Adipocyte (in vitro differentiated cells): ENCODE measurements at places on chromosomes 7 and 10.

DNA sequence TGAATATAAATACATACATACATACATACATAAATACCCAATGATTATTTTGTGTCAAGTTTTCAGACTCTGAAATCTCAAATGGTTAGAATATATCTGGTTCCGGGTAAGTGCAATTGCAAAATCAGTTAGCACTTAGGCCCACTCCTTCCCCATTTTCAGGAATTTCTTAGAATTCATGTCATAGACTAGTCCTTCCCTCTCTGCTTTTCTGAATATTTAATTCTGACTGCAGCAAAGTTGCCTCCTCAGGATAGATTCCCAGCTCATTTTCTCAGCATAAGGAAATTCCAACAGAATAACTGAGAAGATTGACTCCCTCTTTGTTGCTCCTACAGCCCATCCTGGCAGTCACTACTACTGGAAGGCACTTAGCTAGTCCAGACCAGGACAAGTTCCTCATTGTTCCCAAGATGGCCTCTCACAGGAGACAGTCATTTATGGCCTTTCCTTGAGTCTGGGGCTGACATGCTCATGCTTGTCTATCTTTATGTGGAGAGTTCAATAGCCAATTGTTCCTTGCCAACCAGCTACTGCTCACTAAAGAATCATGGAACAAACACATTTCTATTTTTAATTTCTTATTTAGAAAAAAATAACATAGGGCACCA lies 142.9 kb upstream of the ITGB1 start:
- no peak for DNase-seq

GRCh38 chr7:4659551-4660286 lies 22.4 kb upstream of the FOXK1 start:
- DNase-seq, result peak; percentile 10

- DNase-seq, result peak; percentile 34
Observed at GRCh38 chr7:28813243-28813962, 144.7 kb downstream of the TRIL start.

DNA sequence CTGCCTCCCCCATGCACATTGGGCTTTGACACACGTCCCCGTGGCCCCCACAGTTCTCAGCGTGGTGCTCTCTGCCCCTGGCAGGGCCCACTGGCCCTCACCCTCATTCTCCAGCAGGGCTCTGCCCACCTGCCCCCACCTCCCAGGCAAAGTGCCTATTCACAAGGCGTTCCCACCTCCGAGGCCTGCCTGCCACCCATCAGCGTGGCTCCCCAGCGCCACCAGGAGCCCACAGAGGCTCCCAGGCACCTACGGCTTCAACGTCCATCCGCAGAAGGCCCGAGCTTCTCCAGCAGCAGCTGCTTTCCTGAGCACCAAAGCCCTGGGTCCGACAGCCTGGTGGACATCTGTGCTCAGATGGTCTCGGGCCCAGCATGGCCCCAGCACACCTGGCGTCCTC lies 211.8 kb upstream of the PPP2R2D start:
- no peak for DNase-seq

GRCh38 chr10:11404901-11405300 lies 206.5 kb downstream of the USP6NL start:
- DNase-seq, result no peak

DNA sequence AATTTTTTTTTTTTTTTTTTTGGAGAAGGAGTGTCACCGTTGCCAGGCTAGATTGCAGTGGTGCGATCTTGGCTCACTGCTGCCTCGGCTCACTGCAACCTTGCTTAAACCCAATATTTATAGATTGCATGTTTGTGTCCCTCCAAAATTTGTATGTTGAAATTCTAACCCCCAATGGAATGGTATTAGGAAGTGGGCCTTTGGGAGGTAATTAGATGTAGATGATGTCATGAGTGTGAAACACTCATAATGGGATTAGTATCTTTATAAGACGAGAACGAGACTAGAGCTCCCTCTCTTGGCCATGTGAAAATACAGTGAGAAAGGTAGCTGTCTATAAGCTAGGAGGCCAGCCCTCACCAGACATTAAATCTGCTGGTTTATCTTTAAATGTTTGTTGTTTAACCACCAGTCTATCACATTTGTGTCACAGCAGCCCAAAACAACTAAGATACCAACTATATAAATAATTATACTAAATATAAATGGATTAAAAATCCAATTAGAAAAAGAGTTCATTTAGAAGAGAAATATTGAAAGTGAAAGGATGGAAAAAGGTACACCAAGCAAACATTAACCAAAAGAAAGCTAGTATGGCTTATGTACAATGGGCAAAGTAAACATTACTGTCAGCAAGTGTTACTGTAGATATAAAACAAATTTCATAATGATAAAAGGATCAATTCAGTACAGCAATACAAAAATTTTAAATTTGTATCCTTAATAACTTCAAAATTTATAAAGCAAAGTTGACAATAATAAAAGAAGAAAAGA lies 9.3 kb downstream of the TCAF1 start:
- no peak for DNase-seq

DNA sequence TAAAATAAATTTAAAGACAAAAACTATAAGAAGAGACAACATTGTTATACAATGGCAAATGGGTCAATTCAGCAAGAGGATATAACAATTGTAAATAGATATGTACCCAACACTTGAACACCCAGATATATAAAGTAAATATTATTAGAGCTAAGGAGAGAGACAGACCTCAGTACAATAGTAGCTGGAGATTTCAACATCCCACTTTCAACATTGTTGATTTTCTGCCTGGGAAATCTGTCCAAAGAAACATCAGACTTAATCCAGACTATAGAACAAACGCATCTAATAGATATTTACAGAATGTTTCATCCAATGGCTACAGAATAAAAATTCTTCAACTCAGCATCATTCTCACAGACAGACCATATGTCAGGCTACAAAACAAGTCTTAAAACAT lies 256.1 kb downstream of the GRM8 start:
- no peak for DNase-seq

GRCh38 chr7:741191-741671 lies 14.2 kb upstream of the PRKAR1B start:
- DNase-seq, result no peak

DNA sequence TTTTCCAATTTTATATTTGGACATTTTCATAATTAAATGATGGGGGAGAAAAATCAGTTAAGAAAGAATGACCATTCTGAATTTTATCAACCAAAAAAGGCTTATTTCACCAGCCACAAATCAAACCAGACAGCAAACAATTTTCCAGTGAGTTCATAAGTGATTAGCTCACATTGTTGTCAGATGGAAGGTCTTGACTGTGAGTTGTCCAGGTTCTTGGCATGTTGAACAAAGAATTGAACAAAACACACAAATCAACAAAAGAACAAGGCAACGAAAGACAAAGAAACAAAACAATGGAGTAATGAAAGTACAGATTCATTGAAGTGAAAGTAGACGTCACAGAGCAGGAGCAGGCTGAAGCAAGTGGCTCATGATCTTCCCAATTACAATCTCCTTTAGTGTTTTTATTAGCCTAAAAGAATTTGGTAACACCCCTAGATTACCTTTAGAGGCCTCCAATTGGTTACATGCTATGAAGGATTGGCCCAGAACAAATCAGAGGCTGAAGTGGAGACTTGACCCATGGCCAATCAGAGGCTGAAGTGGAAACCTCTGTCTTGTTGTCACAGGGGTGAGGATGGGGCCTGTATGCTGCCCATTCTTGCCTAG lies 248.7 kb downstream of the NEBL start:
- no peak for DNase-seq

DNA sequence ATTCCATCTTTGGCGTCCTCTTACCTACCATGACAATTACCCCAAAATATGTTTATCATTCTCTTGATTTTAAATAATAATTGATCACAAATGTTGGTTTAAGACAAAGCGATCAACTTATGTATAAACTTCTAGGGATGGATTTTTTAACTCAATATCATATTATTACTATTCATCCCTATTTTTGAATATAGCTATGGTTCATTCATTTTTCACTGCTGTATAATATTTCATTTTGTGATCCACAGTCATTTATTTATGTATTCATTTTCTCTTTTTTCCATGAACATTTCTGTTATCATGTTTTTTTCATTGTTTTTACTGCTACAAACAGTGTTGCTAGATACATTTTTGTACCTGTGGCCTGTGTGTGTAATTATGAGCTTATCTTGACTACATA lies 61.3 kb upstream of the MET start:
- DNase-seq, result no peak

DNA sequence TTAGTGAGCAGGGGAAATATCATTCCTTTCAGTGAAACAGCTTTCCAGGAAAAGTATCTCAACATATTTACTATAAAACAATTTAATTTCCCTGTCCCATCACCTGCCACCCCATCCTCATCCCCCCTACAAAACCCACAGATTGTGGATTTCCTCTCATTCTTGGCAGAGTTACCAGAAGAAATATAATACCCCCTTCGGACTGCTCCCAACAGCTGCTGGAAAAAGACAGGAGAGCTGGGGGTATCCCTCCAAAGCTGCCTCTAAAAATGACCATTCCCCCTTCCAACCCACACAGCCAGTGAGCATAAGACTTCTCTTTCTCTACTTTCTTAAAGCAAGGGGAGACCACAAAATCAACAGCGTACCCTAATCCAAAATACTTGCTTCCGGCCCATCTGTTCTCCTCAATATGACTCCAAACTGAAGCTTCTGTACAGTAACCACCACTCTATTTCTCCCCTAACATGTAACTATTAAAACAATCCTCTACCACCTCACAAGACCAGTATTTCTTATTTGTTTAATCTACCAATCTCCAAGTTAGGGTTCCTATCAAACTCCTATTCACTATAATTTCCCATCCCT lies 7.8 kb downstream of the FBXW4 start:
- no peak for DNase-seq

DNA sequence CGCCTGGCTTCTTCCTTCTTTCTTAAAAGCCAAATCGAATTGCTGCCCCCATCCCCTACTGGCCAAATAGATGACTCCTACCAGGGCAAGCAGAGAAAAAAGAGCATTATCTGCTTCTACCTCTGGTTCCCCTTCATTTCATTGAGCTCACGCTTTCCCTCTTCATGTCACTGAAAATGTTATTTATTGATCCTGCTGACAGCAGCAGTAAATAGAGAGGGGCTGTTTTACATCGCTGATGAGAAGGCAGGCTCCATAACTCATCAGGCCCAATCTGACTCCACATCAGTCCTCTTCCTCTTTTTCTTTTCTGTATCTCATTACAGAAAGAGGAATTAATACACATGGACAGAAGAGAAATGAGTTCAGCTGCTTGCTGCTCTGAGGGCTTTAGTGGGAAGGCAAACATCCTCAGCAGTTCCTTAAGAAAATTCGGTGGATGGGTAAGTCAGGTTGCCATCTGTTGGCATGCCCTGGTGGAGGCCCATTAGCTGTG lies 904.1 kb downstream of the KCNMA1 start:
- DNase-seq, result no peak

GRCh38 chr7:3790803-3791202 lies 489.8 kb downstream of the SDK1 start:
- DNase-seq, result no peak

DNA sequence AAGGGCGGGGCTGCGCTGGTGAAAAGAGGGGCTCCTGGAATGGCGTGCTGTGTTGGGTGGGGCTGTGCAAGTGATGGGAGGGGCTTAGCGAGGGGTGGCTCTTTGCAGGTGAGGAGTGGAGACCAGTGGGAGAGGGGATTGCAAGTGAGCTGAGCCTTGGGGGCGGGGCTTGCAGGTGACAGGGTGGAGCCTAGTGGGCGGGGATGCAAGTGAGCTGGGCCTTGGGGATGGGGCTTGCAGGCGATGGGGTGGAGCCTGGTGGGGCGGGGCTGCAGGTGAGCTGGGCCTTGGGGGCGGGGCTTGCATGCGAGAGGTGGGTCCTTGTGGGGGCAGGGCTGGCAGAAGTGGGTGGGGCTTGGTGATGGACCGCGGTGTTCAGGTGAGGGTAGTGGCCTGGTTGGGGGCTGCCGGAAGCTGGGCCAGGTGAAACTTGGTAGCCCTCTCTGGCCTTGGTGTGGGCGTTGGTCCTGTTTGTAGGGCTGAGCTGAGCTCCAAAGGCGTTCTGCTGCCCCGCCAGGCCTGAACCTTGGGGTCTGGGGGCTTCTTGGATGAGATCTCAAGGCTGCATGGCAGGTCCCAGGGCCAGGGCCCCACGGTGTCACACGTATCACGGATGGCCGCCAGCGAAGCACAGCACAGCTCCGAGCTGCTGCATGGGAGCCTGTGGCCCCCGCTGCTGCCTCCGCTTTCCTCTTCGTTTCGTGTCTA lies 743 bp upstream of the PITRM1 start:
- no peak for DNase-seq
